ENCODE measurements at places on chromosomes 6 and 20.

- no peak for DNase-seq
These were observed 48.6 kb upstream of the CD2AP start for GRCh38 chr6:47428746-47429664.

- no peak for DNase-seq
These were observed 661.5 kb downstream of the EPM2A start for GRCh38 chr6:145073811-145074210.

GRCh38 chr6:62298745-62299392 is 12.8 kb upstream of the KHDRBS2 start:
- no peak for DNase-seq

DNA sequence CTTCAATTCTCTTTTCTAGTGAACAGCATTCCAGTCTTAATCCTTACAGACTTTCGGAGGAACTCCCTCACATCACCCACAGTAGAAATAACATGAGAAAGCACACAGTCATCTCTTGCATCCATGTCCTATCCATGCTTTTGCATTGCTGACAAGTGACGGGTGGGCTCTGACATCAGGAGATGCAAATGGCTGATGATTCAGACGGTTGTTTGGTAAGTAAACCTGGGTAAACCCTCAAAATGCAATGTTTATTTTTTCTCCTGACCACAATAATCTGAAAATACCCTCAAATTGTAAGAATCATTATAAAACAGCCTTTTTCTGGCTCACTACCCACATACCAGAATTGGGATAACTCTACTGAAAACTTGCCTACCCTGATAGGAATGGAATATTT is 792.0 kb downstream of the MAFB start:
- no peak for DNase-seq

- DNase-seq: no peak
These were observed 176.6 kb downstream of the BCKDHB start for GRCh38 chr6:80282913-80283554.

DNA sequence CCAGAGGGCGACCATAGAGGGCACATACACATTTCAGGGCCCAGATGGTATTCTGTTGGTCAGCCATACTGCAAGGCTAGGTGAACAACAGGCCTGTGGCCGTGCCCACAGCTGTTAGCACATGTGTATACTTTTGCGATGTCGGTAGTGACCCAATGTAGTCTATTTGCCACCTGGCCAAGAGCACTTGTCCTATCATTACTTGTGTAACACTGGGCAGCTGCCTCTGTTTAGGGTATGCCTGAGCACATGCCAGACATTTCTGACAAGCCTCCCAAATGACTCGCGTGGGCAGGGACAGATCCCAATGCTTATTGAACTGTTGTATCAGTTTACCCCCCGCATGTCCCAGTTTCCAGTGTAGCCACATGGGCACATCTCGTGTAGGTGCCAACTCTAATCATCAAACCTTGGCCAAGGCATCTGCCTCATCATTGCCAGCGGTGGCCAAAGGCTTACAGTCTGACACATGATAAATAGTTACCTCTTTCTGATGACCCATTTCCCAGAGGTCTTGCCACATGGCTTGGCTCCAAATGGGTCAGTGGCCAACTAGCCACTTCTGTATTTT is 74.4 kb upstream of the FBXL4 start:
- DNase-seq: no peak

Measured in CD8-positive, alpha-beta T cell (primary cell).